ENCODE measurements at places on chromosomes 4 and X. TPM values are rescaled to one million over a fixed set of nuclear protein-coding genes. Genes with fewer than 3 reads are reported as not detected.

THOC2 gene
- polyA plus RNA-seq, result 31.3 TPM

PIGA gene
- polyA plus RNA-seq, result 8.2 TPM

AGTR2 gene
- not detected for polyA plus RNA-seq

IQSEC2 gene
- polyA plus RNA-seq, result 0.15 TPM

- DNase-seq, result no peak
Measured at GRCh38 chr4:74073358-74073757, 25.6 kb downstream of the CXCL2 start.

GRCh38 chr4:8916906-8917305 is 45.3 kb upstream of the HMX1 start:
- no peak for DNase-seq

DNA sequence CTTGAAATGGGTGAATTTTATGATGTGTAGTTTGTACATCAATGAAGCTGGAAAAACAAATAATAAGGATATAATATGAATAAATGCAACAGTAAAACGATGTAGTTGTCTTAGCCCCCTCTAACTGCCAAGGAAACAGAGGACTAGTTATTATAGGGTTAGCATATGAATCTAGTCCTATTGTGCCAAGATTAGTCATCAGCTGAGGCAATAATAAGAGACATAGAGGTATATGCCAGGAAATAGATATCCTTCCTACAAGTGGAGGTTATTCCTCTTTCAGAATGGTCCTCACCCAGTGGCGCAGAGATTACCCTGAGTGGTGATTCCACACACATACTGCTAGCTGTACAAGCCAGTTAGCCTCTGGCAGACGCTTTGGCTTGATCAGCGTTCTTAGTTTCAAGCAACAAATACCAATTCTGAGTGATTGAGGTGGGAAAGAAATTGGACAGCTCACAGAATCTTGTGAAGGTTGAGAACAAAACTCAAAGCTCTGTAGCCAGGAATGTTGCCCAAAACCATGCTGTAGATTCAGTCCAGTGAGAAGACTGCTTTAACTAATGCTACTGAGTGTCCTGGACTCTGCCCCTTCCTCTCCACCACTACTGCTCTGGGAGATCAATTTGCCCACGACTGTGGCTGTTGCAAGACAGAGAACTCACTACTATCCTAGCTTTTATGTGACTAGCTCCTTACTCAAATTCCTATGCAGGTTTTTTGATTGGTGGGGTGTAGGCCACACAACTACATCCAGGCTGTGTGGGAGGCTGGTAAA is 27.0 kb upstream of the ZNF280C start:
- DNase-seq, result no peak

- no peak for DNase-seq
Measured at GRCh38 chrX:46670316-46670715, 88.6 kb downstream of the SLC9A7 start.

DNA sequence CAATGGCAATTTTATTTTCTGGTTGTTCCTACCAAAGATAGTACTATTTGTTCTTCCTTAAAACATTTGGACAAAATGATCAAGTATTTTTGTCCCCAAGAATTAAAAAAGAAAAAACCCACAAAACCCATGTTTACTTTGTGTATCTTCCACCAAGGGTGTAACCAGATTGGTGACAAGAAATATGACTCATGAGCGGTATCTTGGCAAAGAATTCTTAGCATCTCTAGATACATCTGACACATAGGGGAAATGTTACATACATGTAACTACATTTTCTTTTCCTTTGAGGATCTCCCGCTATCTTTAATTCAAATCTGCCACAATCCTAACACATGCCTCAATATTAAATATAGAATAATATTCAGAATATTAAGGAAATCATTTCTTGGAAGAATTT is 78.7 kb downstream of the WDFY3 start:
- DNase-seq, result no peak

DNA sequence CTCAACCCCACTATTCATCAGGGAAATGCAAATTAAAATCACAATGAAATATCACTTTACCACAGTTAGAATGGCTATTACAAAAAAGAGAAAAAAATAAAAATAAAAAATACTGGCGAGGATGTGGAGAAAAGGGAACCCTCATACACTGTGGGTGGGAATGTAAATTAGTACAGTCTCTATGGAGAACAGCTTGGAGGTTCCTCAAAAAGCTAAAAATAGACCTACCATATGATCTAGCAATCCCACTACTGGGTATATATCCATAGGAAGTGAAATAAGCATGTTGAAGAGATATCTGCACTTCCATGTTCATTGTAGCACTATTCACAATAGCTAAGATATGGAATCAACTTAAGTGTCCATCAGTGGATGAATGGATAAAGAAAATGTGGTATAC is 50.5 kb upstream of the PAGE1 start:
- DNase-seq, result no peak

DNA sequence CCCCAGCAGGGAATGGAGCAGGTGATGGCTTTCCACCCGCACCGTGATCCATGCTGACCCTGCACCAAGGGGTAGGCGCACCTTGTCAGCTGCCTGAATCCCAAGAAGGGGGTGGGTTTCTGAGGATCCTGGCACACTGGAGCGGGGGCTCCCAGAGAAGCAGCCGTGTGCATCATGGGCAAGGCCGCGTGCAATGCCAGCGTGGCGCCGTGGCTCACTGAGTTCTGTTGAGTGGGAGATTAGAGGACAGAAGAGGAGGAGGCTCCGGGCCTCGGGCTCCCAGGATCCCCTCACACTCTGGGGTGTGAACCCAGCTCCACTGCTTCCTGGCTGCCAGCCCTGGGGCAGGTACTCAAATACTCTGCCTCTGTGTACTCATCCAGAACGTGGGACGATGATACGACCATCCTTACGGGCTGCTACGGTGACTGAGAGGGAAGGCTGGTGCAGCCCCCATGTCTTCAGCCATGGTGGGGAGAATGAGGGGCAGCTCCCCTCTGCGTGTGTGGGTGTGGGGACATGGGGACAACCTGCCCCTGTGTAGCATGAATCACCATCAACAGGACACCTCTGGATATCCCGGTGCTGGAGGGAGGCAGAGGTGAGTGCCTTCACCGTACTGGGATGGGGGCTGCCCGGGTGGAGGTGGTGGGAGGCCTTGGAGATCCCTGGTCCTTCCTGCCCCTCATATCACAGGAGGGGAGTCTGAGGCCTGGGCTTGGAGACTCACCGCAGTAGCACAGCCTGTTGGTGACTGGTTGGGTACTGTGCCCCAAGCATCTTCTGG is 52.6 kb downstream of the CPZ start:
- no peak for DNase-seq

GRCh38 chr4:56704089-56704871 is 23.2 kb upstream of the HOPX start:
- DNase-seq, result no peak

DNA sequence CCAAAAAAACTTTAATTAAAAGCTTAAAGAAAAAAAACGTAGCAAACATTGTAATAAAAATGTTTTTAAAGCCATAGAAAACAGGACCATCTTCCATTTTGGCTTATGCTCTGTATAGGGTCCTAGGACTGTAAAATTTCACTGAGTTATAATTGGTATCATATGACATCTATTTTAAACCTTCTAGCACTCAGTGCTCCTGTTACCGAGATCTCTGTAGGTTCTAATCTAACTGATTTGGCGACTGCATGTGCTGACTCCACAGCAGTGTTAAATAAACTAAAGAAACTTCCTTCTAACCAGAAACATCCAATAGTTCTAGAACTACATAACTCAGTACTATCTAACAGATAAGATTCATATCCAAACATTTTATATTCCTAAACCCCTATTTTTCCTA is at the start of gene ASB11:
Gene ASB11, minus strand, starts transcription at position 132 of the 400 bp plus-strand sequence. Its CDS starts 35 bp downstream, at position 97.
- DNase-seq, result no peak

Measured in CD4-positive, CD25-positive, alpha-beta regulatory T cell (primary cell).